Mesendoderm (in vitro differentiated cells): ENCODE measurements at places on chromosomes 7 and 10.

GRCh38 chr10:52523696-52524095, 209.6 kb downstream of the DKK1 start:
- DNase-seq: no peak

DNA sequence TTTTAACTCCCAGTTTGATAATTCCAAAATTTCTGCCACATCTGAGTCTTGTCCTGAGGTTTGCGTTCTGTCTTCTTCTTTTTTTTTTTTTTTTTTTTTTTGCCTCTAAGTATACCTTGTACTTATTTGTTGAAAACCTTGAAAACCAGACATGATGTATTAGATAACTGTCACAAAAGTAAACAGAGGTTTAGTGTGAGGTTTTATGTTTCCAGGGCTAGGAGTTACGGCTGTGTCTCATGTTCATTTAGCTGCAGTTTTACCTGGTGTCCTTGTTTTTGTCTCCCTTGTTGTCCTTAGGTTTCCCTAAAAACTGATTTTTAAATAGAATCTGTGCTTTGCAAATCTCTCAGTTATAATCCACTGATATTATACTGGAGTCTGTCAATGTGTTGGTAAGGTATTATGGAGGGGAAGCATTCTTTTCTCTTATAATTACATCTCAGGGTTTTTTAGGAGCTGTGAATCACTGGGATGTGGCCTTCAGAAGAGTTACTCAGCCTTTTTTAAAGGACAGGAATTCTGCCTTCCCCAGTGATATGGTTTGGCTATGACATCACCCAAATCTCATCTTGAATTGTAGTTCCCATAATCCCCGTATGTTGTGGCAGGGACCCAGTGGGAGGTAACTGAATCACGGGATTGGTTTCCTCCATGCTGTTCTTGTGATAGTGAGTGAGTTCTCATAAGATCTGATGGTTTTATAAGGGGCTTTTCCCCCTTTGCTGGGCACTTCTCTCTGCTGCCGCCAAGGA, 95.0 kb downstream of the CDCA7L start:
- peak; percentile 53 for DNase-seq

- no peak for DNase-seq
Observed at GRCh38 chr10:121899727-121900126, 28.1 kb downstream of the ATE1 start.

DNA sequence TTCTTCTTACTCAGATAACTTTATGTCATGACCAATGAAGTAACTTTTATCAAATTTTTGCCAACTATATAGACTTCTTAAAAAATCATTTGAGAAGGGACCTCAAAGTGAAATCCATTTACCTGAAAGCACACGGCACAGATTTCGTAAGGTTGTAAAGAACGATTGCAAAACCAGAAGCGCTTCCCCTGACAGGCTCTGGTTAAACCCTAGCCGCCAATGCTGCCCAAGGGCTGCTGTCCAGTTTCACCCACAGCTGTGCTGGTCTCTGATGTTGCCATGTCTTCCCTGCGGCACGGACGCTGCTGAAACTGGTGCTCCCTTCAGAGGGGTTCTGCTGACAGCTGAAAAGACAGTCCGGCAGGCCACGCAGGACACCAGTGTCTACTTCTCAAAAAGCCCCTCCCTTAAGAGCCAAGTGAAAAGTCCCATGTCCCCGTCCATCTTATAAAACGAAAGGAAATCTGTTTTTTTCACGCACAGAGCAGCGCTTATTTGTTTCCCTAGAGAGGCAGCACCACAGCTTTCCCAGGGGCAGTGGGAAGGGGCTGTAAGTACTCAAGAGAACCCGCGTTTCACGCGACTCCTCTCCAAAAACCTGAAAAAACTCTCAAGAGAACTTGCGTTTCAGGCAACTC, 32.5 kb downstream of the GNA12 start:
- DNase-seq: no peak

DNA sequence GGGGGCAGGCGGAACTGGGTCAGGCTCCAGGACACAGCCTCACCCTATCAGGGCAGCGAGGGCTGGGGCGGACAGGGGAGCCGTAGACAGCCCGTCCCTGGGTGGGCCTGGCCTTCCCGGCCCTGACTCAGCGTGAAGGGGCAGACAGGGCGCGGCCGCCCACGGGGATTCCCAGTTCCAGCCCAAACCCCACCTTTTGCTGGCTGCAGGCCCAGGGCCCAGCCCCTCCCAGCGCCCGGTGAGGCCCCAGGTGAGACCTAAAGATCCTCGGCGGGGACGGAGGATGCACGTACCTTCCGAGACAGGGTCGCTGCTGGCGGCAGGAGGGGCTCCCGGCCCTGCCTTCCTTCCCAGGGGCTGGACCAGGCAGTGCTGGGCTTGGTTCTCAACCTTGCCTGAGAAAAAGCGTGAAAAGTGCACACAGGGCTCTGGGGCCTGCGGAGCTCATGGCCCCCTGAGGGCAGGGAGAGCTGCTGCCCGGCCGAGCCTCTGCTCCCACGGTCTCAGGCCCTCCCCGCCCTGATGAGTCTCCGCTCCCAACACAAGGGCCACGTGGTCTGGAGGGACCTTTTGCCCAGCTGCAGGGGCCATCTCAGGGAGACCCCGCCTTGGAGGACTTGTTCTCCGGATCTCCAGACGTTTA, 43.9 kb upstream of the DNAJB6 start:
- no peak for DNase-seq

GRCh38 chr10:99788598-99789256, 6.3 kb downstream of the ABCC2 start:
- DNase-seq: no peak

GRCh38 chr10:61902445-61903220, 1.1 kb downstream of the ARID5B start:
- peak; percentile 79 for DNase-seq

DNA sequence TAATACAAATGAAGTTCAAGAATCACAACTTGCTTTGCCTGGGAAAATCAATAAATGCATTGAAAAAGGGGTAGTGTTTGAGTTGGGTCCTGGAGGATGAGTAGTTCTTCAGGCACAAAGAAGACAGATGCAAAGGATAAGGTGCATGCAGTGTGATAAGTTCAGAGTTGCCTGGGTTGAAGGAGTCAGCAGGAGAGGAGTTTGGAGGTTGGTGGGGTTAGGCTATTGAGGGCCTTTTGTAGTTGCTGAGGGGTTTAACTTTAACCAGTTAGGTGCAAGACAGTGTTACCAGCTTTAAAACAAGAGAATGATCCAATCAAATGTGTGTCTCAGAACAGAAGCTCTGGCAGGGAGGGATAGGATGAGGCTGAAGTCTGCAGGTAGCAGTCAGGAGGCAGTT, 44.3 kb upstream of the GLCCI1 start:
- DNase-seq: peak; percentile 21

GRCh38 chr10:111267673-111268072, 190.8 kb downstream of the ADRA2A start:
- no peak for DNase-seq

- DNase-seq: no peak
Observed at GRCh38 chr7:157926521-157927150, 589.8 kb downstream of the DNAJB6 start.

- DNase-seq: no peak
Observed at GRCh38 chr7:135745703-135746312, 2.8 kb downstream of the FAM180A start.

GRCh38 chr10:95963202-95963990, 55.6 kb downstream of the CC2D2B start:
- DNase-seq: no peak

DNA sequence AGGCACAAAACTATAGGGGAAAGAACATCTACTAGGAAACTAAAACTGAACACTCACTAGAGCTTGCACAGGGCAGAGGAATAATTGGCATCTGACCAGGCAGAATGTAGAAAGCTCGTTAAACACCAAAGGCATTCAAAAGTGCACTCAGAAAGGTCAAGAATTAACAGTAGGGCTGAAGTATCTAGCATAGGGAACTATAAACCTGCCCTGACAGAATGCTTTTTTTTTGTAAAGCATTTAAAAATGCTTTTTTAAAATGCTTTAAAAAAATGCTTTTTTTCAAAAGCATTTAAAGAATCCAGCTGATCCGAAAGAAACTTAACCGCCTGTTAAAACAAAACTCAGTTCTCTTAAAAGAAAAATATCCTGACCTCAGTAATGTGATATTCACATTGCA, 74.6 kb upstream of the EGFR start:
- no peak for DNase-seq

- DNase-seq: peak; percentile 33
Observed at GRCh38 chr7:130365511-130366441, 14.5 kb upstream of the CPA1 start.

GRCh38 chr10:2882628-2883027, 184.7 kb upstream of the PFKP start:
- no peak for DNase-seq

GRCh38 chr10:117886766-117887165, 160.0 kb downstream of the RAB11FIP2 start:
- no peak for DNase-seq

- no peak for DNase-seq
Observed at GRCh38 chr7:67777119-67777518, 780.5 kb downstream of the TYW1 start.

DNA sequence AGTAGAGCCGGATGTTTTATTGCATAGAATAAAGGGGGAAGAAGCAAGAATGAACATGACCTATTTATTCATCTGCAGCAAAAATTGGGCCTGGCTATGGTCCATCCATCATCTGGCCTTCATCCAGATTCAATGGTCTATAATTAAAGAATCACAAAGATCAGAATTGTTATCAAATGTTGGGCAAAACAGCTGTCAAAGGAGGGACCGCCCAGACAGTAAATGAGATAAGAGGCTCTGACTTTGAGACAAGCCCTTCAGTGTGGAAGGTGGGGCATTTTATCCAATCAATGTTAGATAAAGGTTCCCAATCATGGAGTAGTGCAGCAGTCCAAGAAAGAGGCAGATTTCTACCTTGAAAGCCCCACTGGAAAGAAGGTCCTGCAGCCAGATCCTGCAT, 153.5 kb downstream of the PARD3 start:
- DNase-seq: no peak

DNA sequence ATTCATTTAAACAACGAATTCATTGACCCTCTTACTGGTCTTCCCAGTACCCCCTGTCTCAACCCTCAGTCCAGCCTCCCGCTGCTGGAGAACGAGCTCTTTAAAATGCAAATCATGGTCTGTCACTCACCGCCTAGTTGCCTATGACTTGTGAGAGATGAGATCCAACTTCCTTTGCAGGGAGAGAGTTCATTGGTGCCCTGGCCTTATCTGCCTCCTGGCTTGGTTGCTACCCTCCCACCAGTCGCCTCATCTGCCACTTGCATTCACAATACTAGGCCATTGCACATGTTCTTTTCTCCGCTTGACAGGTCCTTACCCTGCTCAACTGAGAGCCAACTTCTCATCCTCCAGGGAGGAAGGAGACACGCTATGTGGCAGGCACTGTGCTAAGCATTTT, 54.0 kb upstream of the MXI1 start:
- DNase-seq: no peak

DNA sequence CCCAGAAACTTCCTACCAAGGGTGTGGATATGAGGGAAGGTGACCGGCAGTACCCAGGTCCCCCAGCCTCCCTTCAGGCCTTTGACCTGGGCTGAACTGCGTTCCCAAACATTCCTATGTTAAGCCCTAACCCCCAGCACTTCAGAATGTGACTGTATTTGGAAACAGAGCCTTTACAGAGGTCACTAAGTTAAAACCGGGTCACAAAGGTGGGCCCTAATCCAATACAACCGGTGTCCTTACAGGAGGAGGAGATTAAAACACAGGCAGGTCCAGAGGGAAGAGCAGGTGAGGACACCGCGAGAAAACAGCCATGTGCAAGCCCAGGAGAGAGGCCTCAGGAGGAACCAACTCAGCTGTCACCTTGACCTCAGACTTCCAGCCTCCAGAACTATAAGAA, 28.0 kb downstream of the GRB10 start:
- DNase-seq: no peak

- DNase-seq: no peak
Observed at GRCh38 chr10:75542084-75542483, 110.7 kb downstream of the LRMDA start.

DNA sequence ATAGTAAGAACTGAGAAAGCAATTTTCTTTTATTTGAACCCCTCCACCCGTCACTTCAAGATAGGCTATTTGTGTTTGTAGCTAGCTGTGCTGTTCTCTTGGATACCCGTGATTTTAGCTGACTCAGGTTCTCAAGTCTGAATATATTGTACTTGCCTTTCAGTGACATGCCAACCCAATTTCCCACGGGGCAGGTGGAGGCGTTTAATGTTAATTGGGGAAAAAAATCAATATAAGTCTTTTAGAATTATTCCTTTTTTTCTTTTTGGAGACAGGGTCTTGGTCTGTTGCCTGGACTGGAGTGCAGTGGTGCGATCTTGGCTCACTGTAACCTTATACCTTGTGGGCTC, 36.4 kb downstream of the ZRANB1 start:
- no peak for DNase-seq

- DNase-seq: no peak
Observed at GRCh38 chr7:70371652-70372051, 760.3 kb upstream of the GALNT17 start.

DNA sequence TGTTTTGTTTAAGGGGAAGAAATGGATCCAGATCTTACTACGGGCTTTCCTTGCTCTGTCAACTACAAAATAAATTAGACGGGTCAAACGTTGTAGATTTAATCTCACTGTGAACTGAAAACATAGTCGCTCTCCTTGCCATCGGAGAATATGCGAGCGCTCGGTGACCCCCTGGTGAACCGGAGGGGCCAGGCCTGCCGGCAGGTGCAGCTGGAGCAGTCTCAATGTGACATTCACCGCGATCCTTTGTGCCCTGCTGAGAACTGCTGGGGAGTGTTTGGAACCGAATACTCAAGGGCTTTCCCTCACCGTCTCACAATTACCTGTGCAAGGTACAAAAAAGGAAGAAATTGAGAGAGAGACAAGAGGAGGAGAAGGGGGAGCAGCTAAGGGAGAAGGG, 174.1 kb upstream of the GPR26 start:
- no peak for DNase-seq

GRCh38 chr10:129918401-129918800, 45.7 kb downstream of the EBF3 start:
- DNase-seq: no peak

DNA sequence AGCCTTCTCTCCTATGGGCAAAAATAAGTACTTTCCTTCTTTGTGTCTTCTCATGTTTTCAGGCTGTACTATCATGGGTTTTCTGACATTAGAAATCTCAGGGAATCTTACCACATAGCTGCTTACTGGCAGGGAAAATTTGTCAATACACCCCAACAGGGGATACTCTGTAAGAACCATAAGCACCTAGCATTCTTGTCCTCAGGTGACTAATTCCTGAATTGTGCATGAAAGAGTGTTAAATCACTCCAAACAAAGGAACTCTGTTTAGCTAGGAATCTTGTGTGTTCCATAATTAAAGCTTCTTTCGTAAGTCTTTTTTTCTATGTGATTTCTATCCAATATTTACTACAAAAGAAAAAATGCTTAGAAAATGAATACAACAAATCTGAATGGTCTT, 206.7 kb upstream of the POT1 start:
- peak; percentile 64 for DNase-seq

- no peak for DNase-seq
Observed at GRCh38 chr7:130266961-130267321, 278 bp downstream of the CPA2 start.

DNA sequence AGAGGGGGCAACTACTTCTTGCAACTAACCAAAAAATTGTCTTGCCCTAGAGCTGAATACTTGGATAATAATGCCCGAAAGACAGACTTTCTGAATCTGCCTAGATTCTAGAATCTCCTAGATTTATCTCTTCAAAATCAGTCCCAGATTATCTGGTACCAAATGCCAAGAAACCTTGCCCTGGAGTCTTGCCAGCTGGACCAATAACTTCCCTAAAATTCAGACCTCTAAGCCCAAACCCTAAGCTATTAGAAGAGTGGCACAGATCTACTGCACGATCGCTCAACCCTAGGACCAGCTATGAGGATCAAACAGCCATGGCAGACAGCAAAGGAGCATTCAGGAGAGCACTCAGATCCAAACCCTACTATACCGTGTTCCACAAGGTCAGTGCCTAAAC, 45.0 kb downstream of the ARMH3 start:
- no peak for DNase-seq
